ENCODE measurements at places on chromosomes 3 and 15.
A peak's percentile ranks its signal among the peaks of the same experiment; 100 is the strongest.

GRCh38 chr15:64856429-64857145, 14.9 kb downstream of the PLEKHO2 start:
- no peak for DNase-seq

DNA sequence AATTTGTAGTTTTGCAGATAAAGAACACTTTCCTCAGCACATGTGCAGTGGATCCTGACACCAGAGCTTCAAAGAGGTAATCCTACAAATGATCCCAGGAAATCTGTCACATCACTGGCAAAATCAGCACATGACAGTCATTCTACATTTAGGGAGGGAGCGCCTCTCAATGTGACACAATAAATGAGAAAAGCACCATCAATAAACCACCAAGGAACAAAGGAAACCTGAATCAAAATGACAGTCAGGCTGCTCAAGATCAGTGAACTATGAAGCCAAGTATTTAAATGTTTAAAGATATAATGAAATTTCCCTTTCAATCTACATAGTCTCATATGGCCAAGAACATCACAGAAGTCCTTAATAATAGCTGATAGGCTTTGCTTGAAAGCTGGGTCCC, 119.5 kb downstream of the LRRN1 start:
- no peak for DNase-seq

- DNase-seq, result no peak
These were observed 140.4 kb upstream of the CCDC54 start for GRCh38 chr3:107236655-107237337.

GRCh38 chr15:45829336-45830153, 194.7 kb downstream of the SQOR start:
- no peak for DNase-seq

- no peak for DNase-seq
These were observed 60.9 kb downstream of the HES1 start for GRCh38 chr3:194196876-194197275.

- no peak for DNase-seq
These were observed 23.6 kb downstream of the SERPINI2 start for GRCh38 chr3:167450195-167450594.

DNA sequence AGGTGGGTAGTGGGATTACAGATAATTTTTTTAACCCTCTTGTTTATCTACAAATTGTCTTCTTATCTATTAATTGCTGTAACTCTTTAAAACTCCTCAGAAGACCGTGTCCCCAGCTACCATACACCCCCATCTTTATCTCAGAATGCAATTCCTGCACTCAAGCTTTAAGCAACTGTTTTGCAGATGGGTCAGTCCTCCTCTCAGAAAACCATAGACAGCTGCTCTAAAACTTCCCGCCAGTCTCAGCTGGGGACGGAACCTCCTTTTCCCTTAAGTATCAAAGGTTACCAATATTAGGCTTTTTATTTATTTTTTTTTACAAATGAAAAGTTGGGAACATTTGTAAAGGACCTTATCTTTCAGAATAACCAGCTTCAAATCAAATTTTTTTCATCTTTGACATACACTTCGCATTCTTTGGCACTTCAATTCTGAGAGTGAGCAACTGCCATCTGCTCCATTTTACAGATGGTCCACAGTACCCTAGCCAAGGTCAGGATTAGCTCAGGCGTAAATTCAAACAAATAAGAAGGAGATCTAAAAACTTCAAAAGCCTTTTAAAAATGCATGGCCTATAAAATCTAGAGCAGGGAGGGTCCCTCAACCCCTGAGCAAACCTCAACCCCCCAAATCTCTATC, 1.3 kb downstream of the GATM start:
- no peak for DNase-seq

- no peak for DNase-seq
These were observed 35.4 kb downstream of the AADACL2 start for GRCh38 chr3:151769175-151769574.

DNA sequence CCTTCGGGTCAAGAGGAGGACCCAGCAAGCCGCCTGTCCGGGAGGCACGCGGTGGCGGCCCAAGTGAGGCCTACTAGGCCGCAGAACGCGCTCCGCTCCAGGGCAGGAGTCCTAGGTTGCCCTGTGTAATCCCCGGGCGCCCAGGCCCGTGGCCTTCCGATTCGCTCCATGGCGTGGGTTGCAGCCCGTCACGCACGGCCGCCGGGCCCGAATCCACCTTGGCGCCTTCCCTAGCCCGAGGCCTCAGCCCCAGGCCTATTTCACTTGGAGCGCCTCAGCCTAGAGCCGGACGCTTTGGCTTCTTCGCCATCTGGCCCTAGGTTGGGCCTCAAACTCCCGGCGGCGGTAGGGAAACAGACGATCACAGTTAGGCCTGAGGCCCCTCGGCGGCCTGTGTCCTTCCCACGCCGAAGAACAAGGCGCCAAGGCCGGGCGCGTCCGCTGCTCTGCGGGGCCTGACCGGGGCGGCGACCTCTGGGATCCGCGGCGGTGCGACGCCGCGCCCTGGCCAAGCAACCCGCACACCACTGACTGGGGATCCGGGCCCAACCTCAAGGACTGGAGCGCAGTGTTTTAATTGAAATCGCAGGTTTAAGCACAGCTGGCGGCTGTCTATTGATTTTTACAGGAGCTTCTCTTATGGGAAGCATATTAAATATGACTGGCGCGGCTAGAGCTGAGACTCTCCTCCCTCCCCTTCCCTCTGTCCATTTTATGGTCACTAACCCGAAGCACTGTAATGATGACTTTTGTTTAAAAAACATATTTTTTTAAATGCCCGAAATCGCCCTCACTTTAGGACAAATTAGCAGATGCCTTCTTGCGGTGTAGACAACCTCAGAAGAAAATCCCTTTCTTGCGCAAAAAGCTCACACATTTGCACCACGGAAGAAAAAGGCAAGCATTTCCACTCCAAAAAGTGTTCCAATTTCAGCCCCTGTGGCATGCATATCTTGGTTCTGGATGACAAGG, 3.8 kb upstream of the FEZF2 start:
- no peak for DNase-seq

- DNase-seq, result no peak
These were observed 468.7 kb downstream of the CADM2 start for GRCh38 chr3:85427467-85427866.

- DNase-seq, result no peak
These were observed 86.4 kb downstream of the PCCB start for GRCh38 chr3:136336329-136337100.

DNA sequence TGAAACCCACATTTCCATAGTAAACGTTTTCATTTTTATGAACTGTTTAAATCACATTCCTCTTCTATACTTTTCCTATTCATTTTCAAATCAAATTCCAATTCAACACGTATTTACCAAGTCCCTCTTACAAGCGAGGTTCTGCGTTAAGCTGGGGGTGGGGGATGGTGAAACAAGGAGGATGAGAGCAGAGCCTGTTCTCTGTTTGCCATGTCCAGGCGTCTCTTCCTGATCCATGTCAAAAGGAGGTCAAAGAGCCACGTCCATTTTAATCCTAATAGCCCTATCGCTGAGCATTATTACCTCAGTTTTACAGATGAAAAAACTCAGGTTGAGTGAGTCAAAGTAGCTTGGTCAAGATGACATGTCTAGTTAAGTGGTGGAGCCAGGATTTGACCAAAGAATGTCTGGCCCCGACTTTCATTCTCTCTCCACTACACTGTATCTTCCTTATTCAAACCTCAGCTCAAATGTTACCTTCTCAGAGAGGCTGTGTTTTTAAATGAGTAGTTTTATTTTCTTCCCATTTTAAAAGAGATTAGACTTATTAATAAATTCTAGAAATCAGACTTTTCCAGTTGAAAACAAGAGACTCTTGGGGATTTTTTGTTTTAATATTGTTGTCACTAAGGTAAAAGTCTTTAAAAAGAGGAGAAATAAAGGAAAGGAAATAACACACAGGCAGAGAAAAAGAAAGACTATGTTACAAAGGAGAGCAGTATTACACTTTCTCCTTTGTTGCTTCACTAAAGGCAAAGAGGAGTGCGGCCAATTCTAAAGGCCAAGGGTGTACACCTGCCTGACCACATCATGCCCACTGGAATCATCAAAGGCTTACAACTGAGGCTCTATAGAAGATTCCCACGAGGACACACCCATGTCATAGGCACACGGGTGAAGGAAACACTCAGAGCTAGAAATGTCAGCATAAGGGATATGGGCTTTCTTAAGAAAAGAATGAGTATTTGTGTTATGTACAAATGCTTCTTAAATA, 42.4 kb downstream of the MYO5A start:
- DNase-seq, result no peak

DNA sequence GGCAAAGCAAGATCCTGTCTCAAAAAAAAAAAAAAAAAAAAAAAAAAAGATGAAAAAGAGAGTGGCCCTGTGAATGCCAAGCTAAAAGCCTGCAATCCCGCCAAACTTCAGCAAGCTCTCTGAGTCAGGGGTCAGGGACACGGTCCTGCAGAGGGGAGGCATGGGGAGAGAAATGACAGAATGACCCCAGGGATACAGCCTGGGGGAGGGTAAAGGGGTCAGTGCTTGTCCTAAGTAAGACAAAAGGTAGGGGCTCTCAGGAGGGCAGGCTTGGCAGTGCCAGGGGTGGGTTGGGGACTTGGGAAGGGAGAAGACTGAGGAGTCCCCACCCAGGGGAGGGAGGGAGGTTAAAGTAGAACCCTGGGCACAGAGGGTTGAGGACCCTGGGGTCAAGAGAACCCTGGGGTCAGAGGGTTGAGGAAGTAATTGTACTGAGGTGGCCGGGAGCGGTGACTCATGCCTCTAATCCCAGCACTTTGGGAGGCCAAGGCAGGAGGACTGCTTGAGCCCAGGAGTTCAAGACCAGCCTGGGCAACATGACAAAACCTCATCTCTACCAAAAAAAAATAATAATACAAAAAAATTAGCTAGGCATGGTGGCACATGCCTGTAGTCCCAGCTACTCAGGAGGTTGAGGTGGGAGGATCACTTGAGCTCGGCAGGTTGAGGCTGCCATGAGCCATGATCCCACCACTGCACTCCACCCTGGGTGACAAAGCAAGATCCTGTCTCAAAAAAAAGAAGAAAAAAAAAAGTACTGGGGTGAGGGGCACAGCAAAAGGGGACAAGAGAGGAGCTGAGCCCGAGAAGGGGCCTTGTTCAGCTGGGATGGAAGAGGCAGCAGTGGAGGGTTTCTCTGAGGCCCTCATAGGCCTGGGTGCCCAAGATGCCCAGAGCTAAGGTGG, 5.2 kb upstream of the SEMA3B start:
- DNase-seq, result no peak

GRCh38 chr3:194133661-194134230, 2.2 kb upstream of the HES1 start:
- no peak for DNase-seq

GRCh38 chr15:60551781-60552161, 72.8 kb upstream of the ICE2 start:
- no peak for DNase-seq

DNA sequence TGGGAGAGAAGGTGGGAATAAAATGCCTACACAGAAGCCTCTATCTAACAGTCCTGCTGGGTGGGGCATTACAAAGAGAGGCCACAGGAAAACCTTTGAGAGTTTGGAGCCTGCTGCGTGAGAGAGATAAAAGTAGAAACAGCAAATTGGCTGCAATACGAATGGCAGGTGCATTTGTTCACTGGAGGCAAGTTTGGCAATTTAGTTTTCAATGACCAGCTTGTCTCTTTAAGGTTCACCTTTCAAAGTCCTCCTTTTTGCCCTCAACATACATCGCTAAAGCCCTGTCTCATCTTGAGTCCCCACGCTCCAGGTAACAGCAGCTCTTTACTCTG, 405.7 kb downstream of the LSAMP start:
- no peak for DNase-seq

GRCh38 chr15:52113235-52113634, 660 bp upstream of the BCL2L10 start:
- DNase-seq, result no peak

DNA sequence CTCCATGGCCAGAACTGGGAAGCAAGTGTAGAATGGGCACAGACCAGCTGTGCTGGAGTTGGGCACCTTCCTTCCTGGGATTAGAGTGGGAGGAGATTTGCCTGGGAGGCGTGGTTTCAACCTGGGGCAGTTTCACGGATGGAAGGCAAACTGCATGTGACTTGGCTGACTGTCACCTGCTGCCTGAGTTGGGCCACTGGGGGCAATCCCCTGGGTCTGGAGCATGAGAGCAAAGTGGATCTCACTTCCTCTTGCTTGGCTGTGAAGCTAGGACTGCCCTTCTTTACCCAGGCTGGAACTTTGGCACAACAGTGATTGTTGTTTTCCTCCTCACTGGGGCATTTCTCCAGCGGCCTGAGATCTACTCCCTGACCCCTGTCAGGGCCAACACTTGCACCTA, 1247.0 kb upstream of the EPHA6 start:
- DNase-seq, result no peak

DNA sequence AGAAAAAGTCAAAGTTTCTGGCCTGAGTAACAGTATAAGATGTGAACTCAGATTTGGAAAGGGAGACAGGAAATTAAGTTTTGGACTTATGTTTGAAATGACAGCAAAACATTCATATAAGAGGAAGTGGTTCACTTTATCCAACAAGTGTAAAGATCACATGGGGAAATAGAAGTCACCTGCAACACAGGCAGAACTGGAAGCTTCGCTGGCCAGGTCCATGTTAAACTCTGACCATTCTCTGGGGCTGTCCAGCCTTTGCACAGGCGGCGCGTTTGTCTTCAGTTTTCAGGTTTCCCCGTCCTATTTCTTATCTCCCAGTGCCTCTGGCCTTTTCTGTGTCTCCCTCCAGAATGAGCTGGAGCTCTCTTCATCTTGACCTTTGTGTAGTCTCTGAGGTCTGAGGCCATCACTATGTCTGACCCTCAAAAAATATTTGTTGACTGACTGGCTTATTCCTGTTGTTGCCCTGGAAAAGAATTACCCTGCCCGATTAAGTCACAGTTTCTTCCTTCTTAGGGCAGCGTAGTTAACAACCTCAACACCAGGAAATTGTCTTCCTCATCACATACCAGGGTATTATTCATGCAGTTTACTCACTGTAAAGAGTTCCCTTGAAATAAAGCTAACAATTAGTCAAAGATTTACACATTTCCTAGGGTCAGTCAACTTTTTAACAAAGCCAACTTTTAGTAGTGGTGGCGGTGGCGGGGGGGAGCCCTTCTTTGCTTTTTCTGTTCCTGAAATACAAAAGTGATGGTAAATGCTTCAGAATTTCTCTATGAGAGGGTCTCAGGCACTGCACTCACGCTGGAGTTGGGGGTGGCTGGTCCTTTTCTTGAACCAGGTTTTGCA, 959 bp upstream of the RASA2 start:
- DNase-seq, result peak; percentile 17

GRCh38 chr3:128579927-128580326, 70.7 kb downstream of the RPN1 start:
- DNase-seq, result no peak

DNA sequence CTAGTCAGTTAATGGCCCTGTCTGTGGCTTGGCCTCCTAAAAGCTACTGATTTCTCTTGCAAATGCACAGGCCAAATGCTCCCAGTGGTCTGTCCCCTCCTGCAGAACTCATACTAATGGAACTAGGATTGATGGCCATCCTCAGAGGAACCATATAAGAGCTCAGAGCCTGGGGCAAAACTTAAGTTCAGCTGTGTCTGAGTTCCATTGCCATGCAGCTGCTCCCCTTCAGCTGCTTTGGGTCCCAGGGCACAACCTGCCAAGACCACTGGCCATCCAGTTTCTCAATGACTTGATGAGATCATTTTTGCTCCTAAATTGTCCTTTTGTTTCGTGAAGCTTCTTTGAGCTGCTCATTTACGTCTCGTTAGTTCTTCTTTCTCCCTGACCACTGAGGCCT, 529.5 kb upstream of the TBL1XR1 start:
- no peak for DNase-seq

All from CD4-positive, alpha-beta T cell treated with Interleukin-6 at 100 ng/mL for 8 hours (primary cell).